ENCODE measurements at places on chromosomes 3 and 15.

DNA sequence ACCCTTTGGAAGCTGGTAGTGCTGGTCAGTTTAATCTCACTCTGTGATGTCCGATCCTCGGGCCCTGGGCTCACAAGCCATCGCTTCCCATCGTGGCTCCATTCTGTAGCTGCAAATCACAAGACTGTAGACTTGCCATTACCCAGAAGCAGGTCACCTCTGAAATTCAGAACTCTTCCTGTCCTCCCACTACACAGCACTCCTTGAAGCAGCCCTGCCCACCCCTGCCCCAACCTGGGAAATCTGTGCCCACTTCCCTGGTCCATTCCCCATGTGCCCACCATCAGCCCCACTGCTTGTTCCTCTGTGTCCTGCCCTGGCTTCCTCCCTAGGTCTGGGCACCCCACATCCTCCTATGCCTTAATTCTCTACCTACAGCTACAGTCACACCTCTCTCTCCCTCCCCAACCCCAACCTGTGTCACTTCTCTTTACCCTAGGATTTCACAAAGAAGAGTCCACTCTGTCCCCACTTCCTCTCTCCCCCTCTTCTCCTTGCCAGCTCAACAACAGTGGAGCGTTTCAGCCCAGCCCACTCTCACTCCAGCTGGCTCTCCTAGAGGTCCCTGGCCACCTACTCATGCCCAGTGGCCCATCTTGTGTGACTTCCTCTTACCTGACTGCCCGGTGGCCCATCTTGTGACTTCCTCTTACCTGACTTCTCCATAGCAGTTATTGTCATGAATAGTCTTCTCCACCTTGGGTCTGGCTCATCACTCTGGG, 8.3 kb downstream of the ZNF710 start:
- DNase-seq, result no peak

DNA sequence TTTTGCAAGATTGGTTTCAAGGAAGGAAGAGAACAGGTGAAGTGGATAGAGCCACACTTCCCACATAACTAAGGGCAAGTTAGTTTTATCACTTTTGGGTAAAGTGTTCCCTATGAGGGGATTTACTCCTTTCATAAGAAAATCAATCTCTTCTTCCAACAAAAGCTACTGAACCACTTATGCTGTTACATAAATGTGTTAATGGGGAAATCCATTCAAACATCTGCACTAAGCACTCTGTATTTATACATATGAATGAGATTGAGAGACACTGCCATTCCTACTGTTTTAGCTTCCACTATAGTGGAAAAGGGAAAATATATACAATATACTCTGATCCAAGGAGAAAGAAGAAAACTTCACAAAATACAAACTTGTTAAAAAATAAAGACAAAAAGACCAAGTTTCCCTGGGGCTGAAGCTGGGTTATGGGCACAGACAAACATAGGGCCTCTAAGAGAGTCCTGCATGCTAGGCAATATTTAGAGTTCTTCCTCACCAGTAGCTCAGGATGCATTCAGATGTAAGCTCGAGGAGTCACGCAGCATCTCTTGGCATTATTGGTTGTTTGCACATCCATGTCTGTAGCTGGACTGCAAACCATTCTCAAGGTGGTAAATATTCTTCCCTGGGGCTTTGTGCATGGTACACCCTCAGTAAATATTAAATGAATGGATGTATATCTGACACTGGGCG, 454.2 kb downstream of the FGF12 start:
- DNase-seq, result no peak

DNA sequence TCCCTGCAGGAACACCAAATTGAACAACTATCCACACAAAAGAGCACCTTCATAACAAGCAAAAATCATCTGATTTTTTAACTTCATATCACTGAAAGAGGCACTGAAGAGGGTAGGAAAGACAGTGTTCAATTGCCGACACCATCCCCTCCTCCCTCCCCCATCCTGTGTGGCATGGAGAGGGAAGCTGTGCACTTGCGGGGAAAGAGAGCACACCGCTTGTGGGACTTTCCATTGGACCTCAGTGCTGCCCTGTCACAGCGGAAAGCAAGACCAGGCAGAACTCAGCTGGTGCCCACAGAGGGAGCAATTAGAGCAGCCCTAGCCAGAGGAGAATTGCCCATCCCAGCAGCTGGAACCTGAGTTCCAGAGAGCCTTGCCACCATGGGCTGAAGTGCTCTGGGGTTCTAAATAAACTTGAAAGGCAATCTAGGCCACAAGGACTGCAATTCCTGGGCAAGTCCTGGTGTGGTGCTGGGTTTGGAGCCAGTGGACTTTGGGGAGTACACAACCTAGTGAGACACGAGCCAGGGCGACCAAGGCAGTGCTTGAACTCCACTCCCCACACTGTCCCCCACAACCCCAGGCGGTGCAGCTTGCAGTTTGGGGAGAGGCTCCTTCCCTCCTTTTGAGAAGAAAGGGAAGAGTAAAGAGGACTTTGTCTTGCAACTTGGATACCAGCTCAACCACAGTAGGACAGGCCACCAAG, 27.0 kb downstream of the PEAK1 start:
- DNase-seq, result no peak

- DNase-seq, result no peak
Observed at GRCh38 chr3:123054931-123055330, 11.9 kb upstream of the PDIA5 start.

- no peak for DNase-seq
Observed at GRCh38 chr3:64473466-64473865, 214.3 kb downstream of the ADAMTS9 start.

- no peak for DNase-seq
Observed at GRCh38 chr15:43249699-43250203, 17.0 kb downstream of the TGM5 start.

GRCh38 chr3:51966922-51967383, 301 bp downstream of the PCBP4 start:
- no peak for DNase-seq

DNA sequence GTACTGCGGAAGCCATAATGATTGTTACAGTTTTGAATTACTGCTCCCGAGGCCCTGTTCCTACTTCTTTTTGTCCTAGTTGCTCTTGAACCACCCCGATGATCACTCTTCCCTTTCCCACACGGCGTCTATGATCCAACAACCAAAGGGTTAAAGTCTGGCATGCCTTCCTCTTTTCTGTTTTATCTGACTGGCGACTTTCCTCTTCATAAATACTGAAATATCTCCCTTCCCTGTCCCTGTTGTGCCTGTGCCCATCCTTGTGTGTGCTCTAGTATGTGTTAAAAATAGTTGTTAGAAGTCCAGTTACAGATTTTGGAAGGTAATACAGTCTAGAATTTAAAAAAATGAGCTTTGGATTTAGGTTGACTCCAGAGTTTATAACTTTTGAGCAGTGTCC, 83.6 kb downstream of the AKAP13 start:
- no peak for DNase-seq

GRCh38 chr3:80252113-80252512, 484.3 kb upstream of the ROBO1 start:
- no peak for DNase-seq

- no peak for DNase-seq
Observed at GRCh38 chr3:127598841-127599570, 795 bp downstream of the MCM2 start.

- no peak for DNase-seq
Observed at GRCh38 chr3:48503401-48504050, 448 bp downstream of the SHISA5 start.

- DNase-seq, result no peak
Observed at GRCh38 chr3:124078953-124079911, 87.3 kb upstream of the ROPN1 start.

Measured in Caco-2 (cell line).